ENCODE measurements at places on chromosomes 4 and X. TPM values are rescaled to one million over a fixed set of nuclear protein-coding genes. Genes with fewer than 3 reads are reported as not detected.

DNA sequence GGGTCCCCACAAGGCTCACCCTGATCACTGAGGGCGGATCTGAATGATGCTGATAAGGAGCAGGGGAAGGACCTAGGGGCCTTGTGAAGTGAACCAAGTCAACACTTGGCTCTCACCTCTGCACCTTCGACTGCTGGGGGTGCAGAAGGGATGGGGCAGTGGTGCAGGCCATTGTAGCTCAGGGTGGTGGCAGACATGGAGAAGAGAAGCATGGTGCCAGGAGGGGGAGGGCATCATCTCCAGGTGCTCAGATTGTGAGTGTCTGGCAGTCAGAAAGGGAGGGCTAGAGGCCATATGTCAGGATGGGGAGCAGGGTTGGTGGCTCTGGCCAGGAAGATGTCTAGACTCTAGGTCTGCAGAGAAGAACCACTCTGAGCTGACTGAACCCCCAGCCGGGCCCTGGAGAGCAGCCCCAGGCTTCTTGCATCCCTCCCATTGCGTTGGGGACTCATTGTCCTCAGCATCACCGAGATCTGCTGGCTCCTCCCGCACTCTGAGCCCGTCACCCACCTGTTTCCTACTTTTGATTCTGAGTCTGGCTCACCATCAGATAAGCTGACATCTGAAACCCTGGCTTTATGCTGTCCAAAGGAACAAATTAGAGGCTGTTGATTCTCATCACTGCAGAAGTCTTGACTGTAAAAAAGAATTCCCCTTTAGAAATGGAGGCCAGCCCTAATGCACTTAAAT lies 3.8 kb downstream of the APLN start:
- no peak for DNase-seq

DNA sequence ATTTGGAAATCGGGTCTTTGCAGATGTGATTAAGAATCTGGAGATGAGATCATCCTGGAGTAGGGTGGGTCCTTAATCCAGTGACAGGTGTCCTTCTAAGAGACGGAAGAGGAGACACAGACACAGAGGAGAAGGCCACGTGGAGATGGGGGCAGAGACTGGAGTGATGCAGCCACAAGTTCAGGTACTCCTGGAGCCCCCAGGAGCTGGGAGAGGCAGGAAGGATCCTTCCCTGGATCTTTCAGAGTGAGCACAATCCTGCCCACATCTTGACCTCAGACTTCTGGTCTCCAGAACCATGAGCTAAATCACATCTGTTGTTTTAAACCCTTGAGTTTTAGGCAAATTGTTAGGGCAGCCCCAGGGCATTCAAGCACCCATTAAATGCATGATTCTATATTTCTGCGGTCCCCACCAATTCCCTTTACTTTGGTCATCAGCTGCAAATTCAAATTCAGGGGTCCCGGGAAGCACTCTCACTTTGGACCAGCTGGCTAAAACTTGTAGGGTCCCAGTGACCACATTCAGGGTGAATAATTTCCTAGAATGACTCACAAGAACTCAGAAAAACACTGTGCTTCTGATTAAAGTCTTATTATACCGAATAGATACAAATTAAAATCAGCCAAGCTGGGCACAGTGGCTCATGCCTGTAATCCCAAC lies 12.8 kb upstream of the AKAP17A start:
- DNase-seq = no peak

DNA sequence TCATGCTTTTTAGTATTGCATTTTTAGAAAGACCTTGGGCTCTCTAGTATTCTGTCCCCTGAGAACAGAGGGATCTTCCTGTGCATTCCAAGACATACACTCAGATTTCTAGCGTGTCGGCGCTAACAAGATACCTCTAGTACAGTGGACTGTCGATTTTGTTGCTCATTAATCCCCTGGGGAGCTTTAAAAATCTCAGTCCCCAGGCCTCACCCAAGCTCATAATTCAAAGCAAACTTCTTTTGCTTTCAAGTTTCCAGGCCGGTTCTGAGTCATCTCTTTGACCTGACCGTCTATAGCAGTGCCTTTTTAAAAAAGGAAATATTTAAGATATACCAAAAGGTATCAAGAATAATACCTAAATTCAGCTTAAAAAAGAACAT lies 137.0 kb downstream of the AMMECR1 start:
- DNase-seq = no peak

DNA sequence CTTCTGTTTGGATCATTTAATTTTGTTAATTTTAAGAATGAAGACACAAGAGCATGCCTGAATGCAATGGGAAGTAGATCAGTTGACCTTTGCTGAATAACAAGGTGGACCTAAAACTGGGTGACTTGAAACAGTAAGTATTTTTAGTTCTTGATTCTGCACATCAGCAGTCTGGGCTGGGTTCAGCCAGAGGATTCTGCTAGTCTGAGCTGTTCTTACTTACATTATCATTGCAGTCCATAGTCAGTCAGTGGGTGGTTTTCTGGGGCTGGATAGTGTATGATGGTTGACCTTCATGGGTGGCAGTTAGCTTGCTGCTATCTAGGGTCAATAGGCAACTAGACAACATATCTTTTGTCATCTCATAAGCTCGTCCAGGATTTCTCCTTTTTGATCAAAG lies 91.4 kb downstream of the HS3ST1 start:
- no peak for DNase-seq

The GLRB gene
- total RNA-seq = 0.24 TPM

GRCh38 chrX:120477453-120477852 lies 8.4 kb upstream of the LAMP2 start:
- DNase-seq = no peak

The RADX gene
- 2.7 TPM for total RNA-seq

DNA sequence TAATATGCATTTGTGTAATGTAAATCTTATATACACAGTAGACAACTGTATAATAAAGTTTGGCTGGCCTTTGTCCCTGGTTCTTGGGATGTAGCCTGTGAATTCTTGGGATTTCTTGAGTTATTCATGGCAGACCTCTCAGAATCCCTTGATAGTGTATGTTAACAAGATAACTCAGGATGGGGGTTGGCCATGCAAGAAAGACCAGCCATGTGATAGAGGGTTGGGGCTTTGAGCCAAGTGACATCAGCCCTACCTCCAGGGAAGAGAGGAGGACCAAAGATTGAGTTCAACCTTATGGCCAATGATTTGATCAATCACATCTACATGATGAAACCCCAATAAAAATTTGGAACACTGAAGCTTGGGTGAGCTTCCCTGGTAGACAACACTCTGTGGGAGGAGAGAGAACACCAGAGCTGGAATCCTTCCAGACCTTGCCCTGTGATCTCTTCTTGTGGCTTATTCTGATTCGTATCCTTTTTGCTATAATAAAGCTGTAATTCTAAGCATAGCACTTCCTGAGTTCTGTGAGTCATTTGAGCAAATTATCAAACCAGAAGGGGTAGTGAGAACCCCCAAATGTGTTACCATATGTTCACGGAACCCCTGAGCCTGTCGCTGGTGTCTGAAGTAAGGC lies 11.3 kb downstream of the SLC2A9 start:
- no peak for DNase-seq

DNA sequence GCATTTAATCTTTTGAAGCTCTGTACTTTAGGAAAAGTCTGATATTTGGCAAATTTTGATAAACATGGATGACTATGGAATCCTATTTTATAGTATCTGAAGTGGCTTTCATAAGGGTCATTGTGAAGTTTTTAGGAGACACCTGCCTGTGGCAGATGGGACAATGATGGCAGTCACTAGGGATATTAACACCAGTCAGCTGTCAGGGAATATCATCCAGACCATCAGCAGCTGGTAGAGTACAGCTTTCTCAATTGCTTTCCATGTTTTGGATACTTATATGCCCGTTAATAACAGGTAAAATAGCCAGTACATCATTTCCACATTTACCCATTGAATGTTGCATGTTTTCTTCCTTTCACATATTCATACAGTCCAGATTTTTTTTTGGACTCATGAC lies 39.1 kb downstream of the NPNT start:
- no peak for DNase-seq

The LRIT3 gene
- not detected for total RNA-seq

DNA sequence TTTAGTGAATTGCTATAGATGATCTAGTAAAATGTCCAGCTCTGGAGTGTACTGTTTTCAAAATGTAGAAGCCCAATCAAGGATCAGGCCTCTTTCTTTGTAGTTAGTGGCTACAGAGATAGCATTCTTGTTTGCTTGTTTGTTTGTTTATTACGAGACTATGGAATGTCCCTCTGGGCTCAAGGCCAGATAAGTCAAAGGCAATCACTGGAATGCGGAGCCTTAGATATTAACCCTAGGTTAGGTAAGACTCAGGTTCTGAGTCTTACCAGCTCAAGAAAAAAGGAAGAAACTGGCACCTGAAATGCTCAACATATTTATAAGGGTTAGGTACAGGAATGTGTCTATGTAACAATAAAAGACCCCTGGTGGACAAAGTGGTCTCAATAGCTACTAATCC lies 261.5 kb downstream of the SLC7A11 start:
- DNase-seq = no peak

The VCX2 gene
- not detected for total RNA-seq

- DNase-seq = no peak
Observed at GRCh38 chrX:133601116-133601515, 185.8 kb upstream of the GPC4 start.

GRCh38 chr4:15738877-15739276 lies 36.0 kb downstream of the BST1 start:
- no peak for DNase-seq

The TIGD4 gene
- total RNA-seq = 0.49 TPM

DNA sequence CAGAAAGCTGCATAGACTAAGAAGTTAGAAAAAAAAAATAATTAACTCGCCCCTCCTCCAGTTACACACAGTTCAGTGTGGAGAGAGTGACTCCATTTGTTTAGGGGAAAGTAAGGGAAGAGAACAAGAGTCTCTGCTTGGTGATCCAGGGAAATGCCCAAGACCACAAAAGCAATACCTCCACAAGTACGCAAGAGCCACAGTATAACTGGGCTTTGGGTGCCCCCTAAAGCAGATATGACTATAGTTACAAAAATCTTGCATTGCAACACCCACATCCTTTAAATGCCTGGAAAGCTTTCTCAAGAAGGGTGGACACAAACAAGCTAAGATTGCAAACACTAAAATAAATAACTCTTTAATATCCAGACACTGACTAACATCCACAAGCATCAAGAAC lies 164.2 kb upstream of the NRK start:
- DNase-seq = no peak

DNA sequence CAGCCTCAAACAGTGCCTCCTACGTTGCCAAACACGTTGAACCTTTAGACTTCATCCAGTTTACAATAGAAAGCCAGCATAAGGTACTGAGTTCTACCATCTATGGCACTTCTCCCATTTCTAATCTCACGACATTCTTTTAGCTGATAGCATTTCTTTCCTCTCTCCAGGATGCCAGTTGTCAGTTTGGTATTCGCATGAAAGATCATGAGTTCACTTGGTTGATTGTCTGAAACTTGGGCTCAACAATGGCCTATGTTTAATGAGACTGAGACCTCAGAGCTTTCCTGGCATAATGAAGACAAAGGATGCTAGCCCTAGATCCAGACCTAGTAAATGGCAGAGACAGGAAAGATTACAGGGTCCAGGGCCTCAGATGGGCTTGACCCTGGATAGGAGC lies 69.2 kb upstream of the SPRY1 start:
- DNase-seq = no peak

GRCh38 chrX:24268786-24269185 lies 45.1 kb downstream of the SUPT20HL2 start:
- no peak for DNase-seq

The ADAMTS3 gene
- total RNA-seq = not detected

- DNase-seq = no peak
Observed at GRCh38 chrX:101210630-101211029, 9.0 kb upstream of the DRP2 start.

The GABRQ gene
- total RNA-seq = not detected

The SPANXN3 gene
- total RNA-seq = not detected

DNA sequence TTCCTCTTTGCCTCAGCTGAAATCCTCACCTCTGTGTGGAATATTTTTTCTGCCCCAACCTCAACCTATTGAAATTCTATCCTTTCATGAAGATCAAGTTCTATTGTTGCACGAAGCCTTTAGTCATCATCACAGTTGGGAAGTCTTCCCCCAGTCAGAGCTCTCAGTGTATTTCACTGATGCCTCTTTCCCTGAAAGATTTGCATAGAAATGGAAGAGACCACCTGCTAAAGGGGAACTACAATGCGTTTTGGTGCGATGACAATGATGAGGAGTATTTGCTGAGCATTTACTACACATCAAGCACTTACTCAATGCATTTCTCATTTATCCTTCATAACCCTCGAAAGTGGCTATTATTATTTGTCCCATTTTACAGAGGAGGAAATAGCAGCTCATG lies 151.2 kb upstream of the KLF3 start:
- DNase-seq = no peak

The MAGEB18 gene
- not detected for total RNA-seq

The MAGEA9B gene
- total RNA-seq = 0.07 TPM

- no peak for DNase-seq
Observed at GRCh38 chrX:15170927-15171326, 99.0 kb downstream of the ASB9 start.

GRCh38 chr4:3492741-3493719 lies 29.9 kb downstream of the DOK7 start:
- DNase-seq = no peak

The SLC4A4 gene
- total RNA-seq = not detected
